A549 treated with Mapracorat at 1 μM for 4 hours (cell line): ENCODE measurements at places on chromosomes 12 and 14. TPM values are rescaled to one million over a fixed set of nuclear protein-coding genes. Genes with fewer than 3 reads are reported as not detected.

The TPPP2 gene
- total RNA-seq, result not detected in 5 replicates

The DLGAP5 gene
- total RNA-seq, result 24.7 to 33.0 TPM (median 30.9 TPM) in 5 replicates

The ADCY6 gene
- total RNA-seq, result 10.0 to 15.1 TPM (median 13.8 TPM) in 5 replicates

The LRRC10 gene
- not detected in 5 replicates for total RNA-seq

The PLCZ1 gene
- not detected in 5 replicates for total RNA-seq

The FKBP4 gene
- total RNA-seq, result 86.2 to 103 TPM (median 101 TPM) in 5 replicates
